Activated CD8-positive, alpha-beta T cell treated with anti-CD3 and anti-CD28 coated beads for 36 hours (primary cell): ENCODE measurements at places on chromosomes 5 and 9. TPM values are rescaled to one million over a fixed set of nuclear protein-coding genes. Genes with fewer than 3 reads are reported as not detected.

SPACA9 gene
- total RNA-seq: 3.2 TPM

- DNase-seq: no peak
- no peaks in the 10 kb centered on the region for H3K36me3 ChIP-seq
- no peak overlapping the region for H3K27ac ChIP-seq
- H3K4me1 ChIP-seq: no peaks in the 10 kb centered on the region
- H3K27me3 ChIP-seq: peaks cover 2% of the 10 kb centered on the region
Observed at GRCh38 chr9:69590266-69590665, 81.9 kb downstream of the APBA1 start.

DUSP1 gene
- 16.6 TPM for total RNA-seq

- no peaks in the 10 kb centered on the region for H3K4me1 ChIP-seq
- no peak overlapping the region for H3K27ac ChIP-seq
- no peaks in the 10 kb centered on the region for H3K36me3 ChIP-seq
- H3K4me3 ChIP-seq: no peak overlapping the region
Observed at GRCh38 chr5:136000932-136001331, 27.9 kb upstream of the TGFBI start.

DNA sequence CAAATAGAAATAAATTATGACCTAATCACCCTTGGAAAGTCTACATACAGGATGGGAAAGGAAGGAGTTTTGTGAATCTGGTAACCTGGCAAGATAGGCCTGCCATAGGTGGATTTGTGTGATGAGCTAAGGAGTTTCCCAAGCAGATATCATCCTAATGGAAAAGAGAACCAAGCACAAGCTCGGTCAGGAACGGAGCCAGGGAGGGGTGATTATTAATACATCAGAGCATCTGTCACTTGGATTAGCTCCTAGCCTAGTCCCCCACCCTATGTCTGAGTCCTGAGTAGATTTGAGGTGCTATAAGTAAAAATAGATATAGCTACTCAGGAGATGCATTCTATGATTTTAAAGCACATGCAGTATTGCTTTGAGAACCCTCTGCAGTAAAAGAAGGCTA lies 57.3 kb upstream of the SMARCA2 start:
- no peak for DNase-seq
- peaks cover 2% of the 10 kb centered on the region for H3K27me3 ChIP-seq
- no peak overlapping the region for H3K27ac ChIP-seq
- no peaks in the 10 kb centered on the region for H3K36me3 ChIP-seq
- no peak overlapping the region for H3K4me3 ChIP-seq

DNA sequence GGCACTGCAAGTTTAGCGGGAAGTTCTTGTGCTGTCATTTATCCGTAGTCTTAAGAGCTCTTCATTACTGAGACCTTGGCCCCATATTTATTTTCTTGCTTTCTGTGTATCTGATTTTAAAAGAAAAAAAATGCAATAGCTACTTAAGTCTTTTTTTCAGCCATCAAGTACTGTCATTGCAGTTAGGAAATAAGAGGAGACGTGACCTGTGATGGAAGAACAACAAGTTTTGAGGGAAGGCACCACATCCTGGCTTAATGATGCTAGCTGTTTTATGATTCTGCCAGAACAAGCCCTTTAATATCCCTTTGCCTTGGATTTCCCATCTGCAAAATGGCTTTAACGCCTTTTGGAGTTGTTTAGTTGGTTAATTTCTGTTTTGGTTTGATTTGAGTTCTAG lies 3.8 kb downstream of the RGMB start:
- H3K27ac ChIP-seq: no peak overlapping the region
- no peak for DNase-seq
- peaks cover 22% of the 10 kb centered on the region for H3K4me1 ChIP-seq
- no peak overlapping the region for H3K4me3 ChIP-seq
- H3K27me3 ChIP-seq: peaks cover 30% of the 10 kb centered on the region
